Large intestine (tissue), 12 donors: ENCODE measurements at places on chromosomes 4 and X. TPM values are rescaled to one million over a fixed set of nuclear protein-coding genes. Genes with fewer than 3 reads are reported as not detected.

DNA sequence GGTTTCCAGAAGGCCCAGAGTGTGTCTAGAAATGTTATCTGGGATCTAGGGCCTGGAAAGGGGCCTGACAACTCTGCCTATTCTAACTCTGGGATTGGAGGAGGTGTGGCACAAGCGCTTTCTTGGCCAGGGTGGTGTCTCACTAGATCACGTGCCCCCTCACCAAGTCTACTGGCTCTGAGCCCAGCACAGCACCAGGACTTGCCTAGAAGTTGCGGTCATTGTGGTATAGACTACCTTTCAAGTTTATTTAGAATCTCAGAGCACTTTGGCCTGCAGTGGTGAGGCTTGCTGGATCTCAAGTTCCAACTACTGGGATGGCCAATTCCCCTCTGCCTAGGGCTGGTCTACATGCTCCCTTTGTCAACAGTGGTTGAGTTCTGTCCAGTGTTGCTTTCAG, 223.3 kb upstream of the MAGEB2 start:
- H3K4me1 ChIP-seq, result no peaks in the 10 kb centered on the region
- H3K27ac ChIP-seq, result no peak overlapping the region
- no peaks in the 10 kb centered on the region for H3K27me3 ChIP-seq

DNA sequence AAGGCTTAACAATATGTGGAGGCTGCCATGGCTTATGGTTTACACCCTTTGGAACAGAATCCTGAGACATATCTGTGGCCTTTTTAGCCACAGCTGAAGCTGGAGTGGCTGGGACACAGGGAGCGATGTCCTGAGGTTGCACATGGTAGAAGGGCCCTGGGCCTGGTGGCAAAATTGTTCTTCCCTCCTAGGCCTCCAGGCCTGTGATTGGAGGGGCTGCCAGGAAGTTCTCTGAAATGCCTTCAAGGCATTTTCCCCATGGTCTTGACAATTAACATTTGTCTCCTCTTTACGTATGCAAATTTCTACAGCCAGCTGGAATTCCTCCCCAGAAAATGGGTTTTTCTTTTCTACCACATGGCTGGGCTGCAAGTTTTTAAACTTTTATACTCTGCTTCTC, 39.1 kb upstream of the MAGEA8 start:
- DNase-seq, result no peak
- no peak overlapping the region for H3K27ac ChIP-seq
- no peak overlapping the region for H3K4me3 ChIP-seq

- no peak overlapping the region for H3K27ac ChIP-seq
- no peaks in the 10 kb centered on the region for H3K36me3 ChIP-seq
- no peak overlapping the region for H3K4me3 ChIP-seq
- no peaks in the 10 kb centered on the region for H3K4me1 ChIP-seq
These were observed 95.1 kb downstream of the IL15 start for GRCh38 chr4:141731481-141731880.

- no peak overlapping the region for H3K4me3 ChIP-seq
- no peak overlapping the region for H3K27ac ChIP-seq
- H3K27me3 ChIP-seq, result no peaks in the 10 kb centered on the region
These were observed 66.5 kb upstream of the TMEM184C start for GRCh38 chr4:147550626-147551246.

The FABP2 gene
- polyA plus RNA-seq, result 146 TPM

- H3K4me1 ChIP-seq, result no peaks in the 10 kb centered on the region
- no peak overlapping the region for H3K27ac ChIP-seq
- H3K27me3 ChIP-seq, result no peaks in the 10 kb centered on the region
- no peaks in the 10 kb centered on the region for H3K36me3 ChIP-seq
- no peak overlapping the region for H3K4me3 ChIP-seq
These were observed 159.2 kb downstream of the TECRL start for GRCh38 chr4:64250061-64250460.

DNA sequence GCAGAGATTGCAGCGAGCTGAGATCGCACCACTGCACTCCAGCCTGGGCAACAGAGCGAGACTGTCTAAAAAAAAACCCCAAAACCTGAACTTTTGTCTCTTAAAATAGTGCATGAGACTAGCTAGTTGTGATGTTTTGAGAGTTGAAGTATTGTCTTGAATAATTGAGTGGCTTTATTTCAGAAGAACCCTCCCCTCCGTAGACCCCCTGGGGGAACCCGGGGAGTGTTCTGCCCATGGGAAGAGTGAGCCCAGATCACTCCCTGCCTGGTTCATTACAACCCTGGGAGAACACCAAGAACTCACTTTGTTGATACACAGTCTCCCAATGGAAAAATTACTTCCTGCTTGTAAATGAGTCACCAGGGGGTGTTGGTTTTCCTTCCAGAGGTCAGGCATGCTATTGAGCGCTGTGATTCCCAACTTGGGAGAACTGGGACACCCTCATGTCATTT, 65.3 kb upstream of the SHISA3 start:
- no peak for DNase-seq
- no peaks in the 10 kb centered on the region for H3K27me3 ChIP-seq
- H3K4me3 ChIP-seq, result no peak overlapping the region
- H3K36me3 ChIP-seq, result no peaks in the 10 kb centered on the region
- no peaks in the 10 kb centered on the region for H3K4me1 ChIP-seq
- no peak overlapping the region for H3K27ac ChIP-seq

- peaks cover 25% of the 10 kb centered on the region for H3K27me3 ChIP-seq
- no peak for DNase-seq
- no peak overlapping the region for H3K27ac ChIP-seq
- H3K4me3 ChIP-seq, result no peak overlapping the region
- H3K4me1 ChIP-seq, result no peaks in the 10 kb centered on the region
These were observed 2.5 kb downstream of the ADAMTS3 start for GRCh38 chr4:72566464-72566972.

The TREX2 gene
- 0.30 TPM for polyA plus RNA-seq

DNA sequence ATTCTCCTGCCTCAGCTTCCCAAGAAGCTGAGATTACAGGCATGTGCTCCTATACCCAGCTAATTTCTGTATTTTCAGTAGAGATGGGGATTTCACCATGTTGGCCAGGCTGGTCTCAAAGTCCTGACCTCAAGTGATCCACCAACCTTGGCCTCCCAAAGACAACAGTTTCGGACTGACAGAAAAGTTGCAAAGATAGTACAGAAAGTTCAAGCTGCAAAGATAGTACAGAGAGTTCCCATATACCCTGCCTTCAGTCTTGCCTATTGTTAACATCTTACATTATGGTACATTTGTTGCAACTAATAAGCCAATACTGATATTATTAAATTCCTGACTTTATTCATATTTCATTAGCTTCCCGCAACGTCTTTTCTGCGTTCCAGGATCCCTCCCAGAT, 65.8 kb downstream of the SUPT20HL2 start:
- no peak for DNase-seq
- no peak overlapping the region for H3K27ac ChIP-seq
- no peaks in the 10 kb centered on the region for H3K36me3 ChIP-seq
- peaks cover under 1% of the 10 kb centered on the region for H3K4me1 ChIP-seq
- H3K4me3 ChIP-seq, result no peak overlapping the region

The FGD1 gene
- polyA plus RNA-seq, result 8.0 TPM

GRCh38 chr4:84481860-84482245, 17.2 kb downstream of the NKX6-1 start:
- H3K4me1 ChIP-seq, result peaks cover 16% of the 10 kb centered on the region
- no peak overlapping the region for H3K4me3 ChIP-seq
- H3K27me3 ChIP-seq, result peaks cover 87% of the 10 kb centered on the region
- no peak overlapping the region for H3K27ac ChIP-seq

The RAB33A gene
- 1.7 TPM for polyA plus RNA-seq

- no peaks in the 10 kb centered on the region for H3K36me3 ChIP-seq
- no peak overlapping the region for H3K4me3 ChIP-seq
- no peak overlapping the region for H3K27ac ChIP-seq
- no peaks in the 10 kb centered on the region for H3K4me1 ChIP-seq
- H3K27me3 ChIP-seq, result no peaks in the 10 kb centered on the region
- DNase-seq, result no peak
These were observed 56.7 kb downstream of the NAF1 start for GRCh38 chr4:163109967-163110366.

DNA sequence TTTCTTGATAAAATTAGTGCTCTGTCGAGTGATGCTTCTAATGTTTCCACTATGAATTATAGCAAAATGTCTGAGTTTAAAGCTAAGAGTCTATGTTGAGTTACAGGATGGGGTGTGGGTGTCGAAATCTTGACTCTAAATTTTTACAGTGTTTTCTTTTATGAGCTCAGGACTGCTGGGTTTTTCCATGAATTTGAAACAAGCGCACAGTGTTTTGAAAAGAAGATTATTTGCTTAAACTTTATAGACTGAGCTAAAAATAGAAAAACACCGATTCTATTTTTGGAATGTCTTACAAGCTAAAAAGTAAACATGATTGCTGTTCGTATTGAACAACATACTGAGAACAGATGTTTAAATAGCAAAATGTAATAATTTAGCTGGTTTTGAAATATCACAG, 7.5 kb downstream of the PTTG2 start:
- no peak overlapping the region for H3K4me3 ChIP-seq
- no peaks in the 10 kb centered on the region for H3K27me3 ChIP-seq
- peak overlapping the region; percentile 13 for H3K27ac ChIP-seq
- DNase-seq, result no peak
- no peaks in the 10 kb centered on the region for H3K36me3 ChIP-seq

The TRIM75 gene
- 0.04 TPM for polyA plus RNA-seq

DNA sequence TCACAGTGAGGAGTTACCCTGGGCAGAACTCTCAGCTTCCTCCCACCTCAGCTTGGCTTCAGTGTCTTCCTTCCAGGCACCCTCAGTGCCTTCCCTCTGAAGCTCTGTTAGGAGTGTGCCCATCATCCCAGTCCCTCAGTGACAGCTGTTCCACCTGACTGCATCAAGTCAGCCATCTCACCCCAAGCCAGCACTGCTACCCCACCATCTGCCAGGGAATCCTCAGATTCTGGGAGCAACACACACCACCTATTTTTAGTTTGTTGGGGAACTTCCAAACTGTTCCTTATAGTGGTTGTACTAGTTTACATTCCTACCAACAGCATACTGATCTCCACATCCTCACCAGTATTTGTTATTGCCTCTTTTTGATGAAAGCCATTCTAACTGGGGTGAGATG, 182.9 kb downstream of the RELL1 start:
- no peaks in the 10 kb centered on the region for H3K27me3 ChIP-seq
- H3K27ac ChIP-seq, result no peak overlapping the region
- no peaks in the 10 kb centered on the region for H3K4me1 ChIP-seq
- DNase-seq, result no peak

DNA sequence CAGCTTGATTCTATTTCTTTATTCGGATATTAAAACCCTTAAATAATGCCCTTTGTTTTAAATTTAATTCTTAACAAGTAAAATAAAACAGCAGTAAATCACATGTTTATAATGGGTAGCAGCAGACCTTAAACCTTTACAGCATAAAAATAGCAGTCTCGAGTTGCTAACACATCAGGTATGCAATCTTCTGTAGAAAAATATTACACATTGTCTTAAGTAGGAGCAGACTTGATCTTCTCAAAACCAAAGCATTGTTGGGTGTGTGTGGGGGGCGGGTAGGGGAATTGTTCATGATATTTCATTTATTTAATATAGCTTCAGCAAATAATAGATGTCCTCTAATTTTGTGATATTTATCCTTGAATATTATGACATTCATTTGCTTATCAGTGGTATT, 331.4 kb downstream of the PCDH7 start:
- no peak overlapping the region for H3K27ac ChIP-seq
- H3K4me1 ChIP-seq, result no peaks in the 10 kb centered on the region
- no peaks in the 10 kb centered on the region for H3K27me3 ChIP-seq

- H3K27ac ChIP-seq, result no peak within 1 kb of the TSS
- DNase-seq, result no peak
- H3K36me3 ChIP-seq, result no peaks in the 10 kb centered on the region
- H3K4me1 ChIP-seq, result no peaks in the 10 kb centered on the region
- peak within 1 kb of the TSS; percentile 30 for H3K4me3 ChIP-seq
These were observed at the start of gene NSG1 for GRCh38 chr4:4386736-4387392. Gene NSG1, plus strand, starts transcription at chr4:4387102. Its CDS starts 528 bp downstream, at chr4:4387630.

The BCLAF3 gene
- 15.7 TPM for polyA plus RNA-seq

DNA sequence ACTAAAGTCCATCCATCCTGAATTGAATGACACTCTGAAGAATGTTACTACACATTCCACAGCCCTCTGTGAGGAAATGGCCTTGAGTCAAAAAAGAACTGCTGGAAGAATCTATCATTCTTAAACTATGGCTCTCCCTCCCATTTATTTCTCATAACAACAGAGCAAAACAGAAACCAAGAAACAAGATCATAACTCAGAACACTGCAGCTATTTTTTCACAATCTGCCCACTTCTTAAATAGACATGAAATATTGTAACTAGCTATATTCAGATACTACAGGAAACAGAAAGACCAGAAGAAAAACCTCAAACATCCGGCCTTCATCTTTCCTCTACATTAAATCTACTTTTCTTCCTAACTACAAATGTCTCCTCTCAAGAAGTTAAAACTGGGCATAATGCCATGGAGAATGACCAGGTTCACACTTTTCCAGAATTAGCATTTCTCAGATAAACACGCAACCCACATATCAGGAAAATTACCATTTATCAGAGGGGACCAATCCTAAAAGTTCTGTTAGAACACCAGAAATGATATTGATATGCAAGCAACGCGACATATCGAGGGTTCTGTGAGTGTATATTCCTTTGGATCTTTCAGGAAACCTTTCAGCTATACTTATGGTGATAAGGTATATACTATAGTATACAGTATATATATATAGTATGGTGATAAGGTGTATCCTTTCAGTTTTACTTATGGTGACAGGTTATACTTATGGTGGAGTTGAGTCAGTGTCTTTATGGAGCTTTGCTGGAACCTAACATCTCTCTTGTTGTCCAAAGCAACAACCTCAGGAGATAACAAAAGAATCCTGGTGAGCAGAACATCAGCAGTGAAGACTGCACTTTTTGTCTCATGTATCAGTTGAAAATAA, 60.4 kb upstream of the IRF2 start:
- no peak overlapping the region for H3K4me3 ChIP-seq
- H3K27me3 ChIP-seq, result no peaks in the 10 kb centered on the region
- H3K4me1 ChIP-seq, result peaks cover 5% of the 10 kb centered on the region
- H3K36me3 ChIP-seq, result no peaks in the 10 kb centered on the region

The TSPAN5 gene
- polyA plus RNA-seq, result 9.9 TPM
